Stimulated activated naive CD8-positive, alpha-beta T cell treated with anti-CD3 and anti-CD28 coated beads, Interleukin-15, amount 100 ng/mL, for 72 hours (primary cell): ENCODE measurements at places on chromosomes 6 and 20.

DNA sequence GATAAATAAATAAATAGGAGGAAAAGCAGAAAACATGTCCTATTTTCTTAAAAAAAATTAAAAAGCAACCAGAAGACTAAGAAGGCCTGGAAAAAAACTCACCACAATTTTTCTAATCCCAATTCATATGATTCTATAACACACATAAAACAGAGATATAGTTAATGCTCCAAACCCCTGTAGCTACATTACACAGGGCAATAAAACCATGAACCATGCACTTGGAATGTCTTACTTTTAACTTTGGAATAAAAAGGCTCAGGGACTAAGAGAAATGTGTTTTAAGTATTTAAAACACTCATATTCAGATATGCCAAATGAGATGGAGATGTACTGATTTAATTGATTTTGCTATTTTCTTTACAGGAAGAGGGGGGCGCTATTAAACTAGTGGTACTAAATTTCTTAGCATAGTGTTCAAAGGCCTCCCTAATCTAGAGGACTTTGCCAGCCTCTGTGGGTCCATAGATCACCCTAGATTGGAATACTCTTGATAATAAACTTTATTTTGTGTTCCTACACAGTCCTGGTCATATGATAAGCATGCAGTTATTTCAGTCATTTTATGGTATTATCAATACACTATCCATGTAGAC lies 30.3 kb upstream of the GCM1 start:
- DNase-seq, result no peak

GRCh38 chr6:73579851-73580246 lies 59.0 kb upstream of the EEF1A1 start:
- DNase-seq, result no peak

GRCh38 chr20:13022401-13023155 lies 13.8 kb downstream of the SPTLC3 start:
- DNase-seq, result no peak

GRCh38 chr6:47144306-47144705 lies 102.2 kb upstream of the ADGRF1 start:
- no peak for DNase-seq

GRCh38 chr20:8842525-8842924 lies 226.4 kb upstream of the PLCB4 start:
- DNase-seq, result no peak

DNA sequence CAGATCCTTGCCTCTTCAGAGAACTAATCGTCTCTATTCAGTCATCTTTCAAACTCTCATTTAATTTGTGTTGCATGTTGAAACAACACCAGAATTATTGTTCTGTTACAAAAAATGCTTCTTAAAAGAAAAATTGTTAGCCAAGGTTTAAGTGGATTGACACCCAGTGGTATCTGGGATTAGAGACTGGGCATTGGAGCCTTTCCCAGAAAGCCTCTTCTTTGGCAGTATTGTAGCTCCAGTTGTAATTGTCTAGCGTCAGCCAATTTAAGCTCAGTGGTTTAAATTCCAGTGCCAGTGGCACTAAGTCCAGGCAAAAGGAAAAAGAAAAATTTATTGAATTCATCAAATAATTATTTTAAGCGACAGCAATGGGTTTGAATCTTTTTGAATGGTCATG lies 801 bp downstream of the CCDC28A start:
- no peak for DNase-seq

DNA sequence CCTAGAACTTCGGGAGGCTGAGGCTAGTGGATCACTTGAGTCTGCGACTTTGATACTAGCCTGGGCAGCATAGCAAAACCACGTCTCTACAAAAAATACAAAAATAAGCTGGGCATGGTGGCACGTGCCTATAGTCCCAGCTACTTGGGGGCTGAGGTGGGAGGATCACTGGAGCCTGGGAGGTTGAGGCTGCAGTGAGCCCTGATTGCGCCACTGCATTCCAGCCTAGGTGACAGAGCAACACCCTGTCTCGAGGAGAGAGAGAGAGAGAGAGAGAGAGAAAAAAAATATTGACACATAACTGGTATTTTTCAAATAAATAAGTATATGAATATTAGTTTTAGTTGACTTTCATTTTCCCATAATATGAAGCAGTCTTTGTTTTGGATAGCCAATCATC lies 222.2 kb downstream of the BTBD9 start:
- DNase-seq, result no peak

DNA sequence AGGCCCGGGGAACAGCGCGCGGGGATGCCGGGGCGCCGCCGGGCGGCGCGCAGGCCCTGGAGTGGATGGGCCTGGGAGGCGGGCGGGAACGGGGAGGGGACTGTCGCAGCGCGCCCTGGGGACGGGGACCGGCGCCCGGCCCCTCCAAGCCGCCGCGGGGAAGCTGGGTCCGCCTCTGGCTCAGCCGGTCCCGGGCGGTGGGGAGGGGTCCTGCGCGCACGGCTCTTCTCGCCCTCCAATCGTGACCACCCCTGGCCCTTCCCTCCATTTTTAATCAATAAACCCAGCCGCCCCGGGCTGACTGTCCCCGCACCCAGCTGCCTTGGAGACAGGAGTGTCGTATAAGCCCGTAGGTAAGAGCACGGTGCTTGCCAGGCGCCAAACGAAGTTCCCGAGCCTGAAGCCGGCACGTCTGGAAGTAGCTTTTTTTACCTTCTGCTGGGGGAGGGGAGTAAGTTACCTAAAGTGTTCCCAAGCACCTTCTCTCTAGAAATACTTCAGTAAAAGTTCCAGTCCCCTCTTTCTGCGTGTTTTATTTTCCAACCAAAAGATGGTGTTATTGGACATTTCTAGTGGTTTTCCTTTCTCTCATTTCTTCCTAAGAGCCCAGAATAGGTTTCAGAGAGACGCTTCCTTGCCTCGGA lies 780 bp upstream of the TAF4 start:
- peak; percentile 47 for DNase-seq

DNA sequence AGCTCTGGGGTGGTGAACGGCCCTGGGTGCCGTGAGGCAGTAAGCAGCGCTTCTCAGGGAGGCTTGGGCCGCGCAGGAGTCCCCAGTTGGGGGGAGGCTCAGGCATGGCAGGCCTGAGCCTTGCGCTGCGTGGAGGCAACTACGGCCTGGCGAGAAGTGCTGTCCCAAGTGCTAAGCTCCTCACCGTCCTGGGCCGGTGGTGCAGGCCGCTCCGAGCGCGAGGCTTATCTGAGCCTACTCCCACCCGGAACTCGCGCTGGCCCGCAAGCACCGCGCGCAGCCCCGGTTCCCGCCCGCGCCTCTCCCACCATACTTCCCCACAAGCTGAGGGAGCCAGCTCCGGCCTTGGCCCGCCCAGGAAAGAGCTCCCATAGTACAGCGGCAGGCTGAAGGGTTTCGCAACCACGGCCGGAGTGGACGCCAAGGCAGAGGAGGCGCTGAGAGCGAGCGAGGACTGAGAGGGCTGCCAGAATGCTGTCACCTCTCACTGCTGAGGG lies 1.8 kb upstream of the WRNIP1 start:
- DNase-seq, result no peak

- no peak for DNase-seq
Measured at GRCh38 chr20:22728146-22728745, 143.9 kb upstream of the FOXA2 start.
